ENCODE measurements at places on chromosomes 16 and 17. TPM values are rescaled to one million over a fixed set of nuclear protein-coding genes. Genes with fewer than 3 reads are reported as not detected.

DNA sequence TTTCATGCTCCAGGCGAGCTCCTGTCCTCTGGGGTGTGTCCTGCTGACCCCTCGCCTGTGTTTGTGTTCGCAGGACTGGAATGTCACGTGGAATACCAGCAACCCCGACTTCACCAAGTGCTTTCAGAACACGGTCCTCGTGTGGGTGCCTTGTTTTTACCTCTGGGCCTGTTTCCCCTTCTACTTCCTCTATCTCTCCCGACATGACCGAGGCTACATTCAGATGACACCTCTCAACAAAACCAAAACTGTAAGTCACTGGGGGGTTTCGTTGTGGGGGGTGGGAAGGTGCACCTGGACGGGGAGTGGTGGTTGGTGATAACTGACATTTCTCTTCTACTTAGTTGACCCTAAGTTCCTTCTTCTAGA is 58.3 kb downstream of the ABCC1 start:
- H3K4me3 ChIP-seq: no peak overlapping the region
- H3K4me1 ChIP-seq: peaks cover 24% of the 10 kb centered on the region
- DNase-seq: no peak
- H3K27me3 ChIP-seq: no peaks in the 10 kb centered on the region

DNA sequence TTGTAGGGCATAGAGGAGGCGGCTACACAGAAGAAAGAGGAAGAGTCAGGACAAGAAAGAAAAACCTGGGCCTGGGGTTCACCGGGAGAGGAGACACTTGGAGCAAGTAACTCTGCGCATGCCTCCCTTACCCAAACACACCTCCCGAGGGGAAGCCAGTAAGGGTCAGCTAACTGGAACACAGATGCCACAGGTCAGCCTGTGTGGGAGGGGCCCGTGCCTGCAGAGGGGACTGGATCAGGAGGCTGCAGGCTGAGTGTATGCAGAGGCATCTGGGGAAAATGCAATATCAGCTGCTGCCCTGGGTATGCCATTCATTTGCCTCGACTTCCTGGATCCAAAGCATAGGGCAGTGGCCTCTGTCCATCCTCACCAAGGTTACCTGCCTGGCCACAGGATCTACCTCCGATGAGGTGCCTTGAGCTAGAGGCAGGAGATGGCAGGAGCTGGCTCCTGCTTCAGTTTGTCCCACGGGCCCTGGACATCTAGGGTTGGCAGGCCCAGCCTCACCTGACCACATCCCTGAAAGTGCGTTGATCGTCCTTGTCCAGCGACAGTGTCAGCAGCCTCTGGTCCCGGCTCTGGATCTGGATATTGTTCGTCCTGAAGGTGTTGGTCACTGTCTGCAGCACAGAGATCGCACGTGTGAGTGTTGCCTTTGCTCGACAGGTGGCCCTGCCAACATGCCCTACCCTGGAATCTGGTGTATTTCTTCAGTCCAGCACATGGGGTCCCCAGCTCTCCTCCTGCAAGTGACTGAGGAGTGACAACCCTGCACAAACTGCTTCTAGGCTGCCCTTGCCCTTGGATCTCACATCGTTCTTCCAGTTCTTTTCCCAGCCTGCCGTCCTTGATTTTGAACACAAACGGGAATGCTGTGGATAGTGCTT is 4.6 kb upstream of the MFSD6L start:
- DNase-seq: no peak
- no peaks in the 10 kb centered on the region for H3K36me3 ChIP-seq
- H3K27ac ChIP-seq: no peak overlapping the region
- no peaks in the 10 kb centered on the region for H3K4me1 ChIP-seq

- DNase-seq: no peak
- H3K36me3 ChIP-seq: no peaks in the 10 kb centered on the region
- H3K4me3 ChIP-seq: no peak overlapping the region
- H3K27me3 ChIP-seq: no peaks in the 10 kb centered on the region
- no peak overlapping the region for H3K27ac ChIP-seq
Measured at GRCh38 chr16:78584213-78584860, 484.9 kb downstream of the WWOX start.

DNA sequence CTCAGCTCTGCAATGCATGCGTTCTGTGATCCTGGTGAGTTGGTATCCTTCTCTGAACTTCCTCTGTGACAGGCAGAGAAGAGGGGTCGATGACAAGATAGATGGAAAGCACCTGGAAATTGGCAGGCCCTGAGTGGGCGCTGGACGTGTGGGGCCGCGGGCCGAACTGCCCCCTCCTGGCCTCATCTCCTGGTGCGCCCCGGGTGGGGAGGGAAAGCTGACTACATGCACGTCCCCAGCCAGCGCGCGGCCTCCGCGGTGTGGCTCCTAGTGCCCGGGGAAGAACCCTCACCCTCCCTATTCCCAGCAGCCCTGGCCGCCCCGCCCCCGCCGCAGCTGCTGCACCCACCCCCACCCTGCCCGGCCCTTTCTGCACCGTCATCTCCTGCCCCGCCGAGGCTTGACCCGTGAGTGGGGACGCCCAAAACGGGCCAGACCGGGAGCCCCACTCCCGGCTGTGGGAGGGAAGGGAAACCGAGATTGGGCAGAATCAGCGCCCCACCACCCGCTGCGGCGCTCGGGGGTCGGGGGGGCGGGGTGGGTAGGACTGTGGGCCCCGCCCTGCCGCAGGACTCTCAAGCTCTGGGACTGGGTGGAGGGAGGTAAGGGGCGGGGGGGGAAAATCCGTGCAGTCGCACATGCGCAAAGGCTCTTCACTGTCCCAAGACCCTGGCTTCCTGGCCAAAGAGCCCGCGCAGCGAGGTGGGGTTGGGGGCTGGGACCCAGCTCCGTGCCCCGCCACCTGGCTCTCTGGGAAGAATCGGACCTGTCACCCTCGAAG is at the start of gene NOL3:
NOL3 (plus strand) TSS at position 371 of the 781 bp plus-strand sequence.
- H3K27ac ChIP-seq: peak within 1 kb of the TSS; percentile 91
- peak within 1 kb of the TSS; percentile 64 for H3K4me3 ChIP-seq
- peaks cover 20% of the 10 kb centered on the region for H3K4me1 ChIP-seq
- no peaks in the 10 kb centered on the region for H3K36me3 ChIP-seq
- peak; percentile 93 for DNase-seq
- H3K27me3 ChIP-seq: no peaks in the 10 kb centered on the region

GRCh38 chr17:38485146-38485468 is 56.8 kb downstream of the ARHGAP23 start:
- H3K4me3 ChIP-seq: no peak overlapping the region
- no peak for DNase-seq
- no peaks in the 10 kb centered on the region for H3K27me3 ChIP-seq

DNA sequence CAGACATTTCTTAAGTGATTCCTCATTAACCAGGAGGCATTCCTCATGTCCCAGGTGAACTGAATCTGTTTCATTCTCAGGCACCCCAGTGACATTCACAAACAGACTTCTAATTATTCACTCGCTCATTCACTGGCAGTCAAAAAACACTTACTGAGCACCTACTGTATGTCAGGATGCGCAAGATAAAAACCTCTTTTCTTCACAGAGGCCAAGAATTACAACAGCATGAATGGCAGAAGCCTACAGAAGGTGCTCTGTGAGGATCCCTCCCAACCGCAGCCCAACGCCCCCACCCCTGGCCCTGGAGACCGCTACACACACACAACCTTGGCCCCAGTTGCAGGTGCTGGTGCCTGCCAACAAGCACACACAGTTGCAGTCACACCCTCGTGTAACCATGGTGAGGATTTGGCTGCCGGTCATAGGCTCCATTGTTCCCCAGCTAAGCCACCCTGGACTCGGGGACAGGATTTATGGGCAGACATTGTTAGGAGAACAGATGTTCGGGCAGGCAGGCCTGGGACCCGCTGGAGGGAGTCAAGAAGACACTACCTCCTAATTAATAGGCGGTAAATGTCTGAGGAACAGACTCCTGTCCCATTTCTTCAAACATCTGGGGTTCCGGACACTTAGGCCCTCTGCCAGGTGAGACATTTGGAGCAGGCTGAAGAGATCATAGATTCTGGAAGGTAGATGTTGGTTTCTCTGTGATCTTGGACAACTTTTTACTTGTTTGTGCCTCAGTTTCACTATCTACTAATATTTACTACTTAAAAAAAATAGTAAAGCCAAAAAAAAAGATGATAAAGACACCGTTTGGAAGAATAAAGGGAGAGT is 43.2 kb downstream of the CUEDC1 start:
- DNase-seq: peak; percentile 41
- H3K4me1 ChIP-seq: peaks cover 46% of the 10 kb centered on the region
- H3K27ac ChIP-seq: no peak overlapping the region
- no peak overlapping the region for H3K4me3 ChIP-seq
- no peaks in the 10 kb centered on the region for H3K36me3 ChIP-seq

DNA sequence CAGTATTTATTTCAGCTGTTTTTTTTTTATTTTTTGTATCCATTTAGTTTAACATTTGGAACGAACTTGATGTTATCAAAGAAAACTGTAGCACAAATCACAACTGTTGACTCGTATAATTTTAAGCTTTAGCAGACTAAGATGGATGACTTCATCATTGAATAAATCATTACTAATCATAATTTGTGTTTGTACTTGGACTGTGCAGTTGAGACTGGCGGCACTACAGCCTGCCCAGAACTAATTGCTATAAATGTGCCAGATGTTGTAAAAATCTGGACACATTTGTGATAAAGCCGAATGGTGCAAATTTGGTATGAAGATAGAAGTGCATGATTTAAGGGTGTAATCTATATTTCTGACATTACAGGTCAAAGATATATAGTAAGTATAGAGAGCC is 897.7 kb upstream of the CDH8 start:
- DNase-seq: no peak
- no peaks in the 10 kb centered on the region for H3K36me3 ChIP-seq
- H3K27me3 ChIP-seq: no peaks in the 10 kb centered on the region
- H3K4me3 ChIP-seq: no peak overlapping the region
- H3K27ac ChIP-seq: no peak overlapping the region
- no peaks in the 10 kb centered on the region for H3K4me1 ChIP-seq

Gene SECTM1
- 49.5 TPM for total RNA-seq

Gene ZNF207
- total RNA-seq: 94.2 TPM

Gene CA5A
- total RNA-seq: not detected

Gene PARD6A
- total RNA-seq: 8.4 TPM

Gene PGP
- 21.5 TPM for total RNA-seq

Gene AOC2
- not detected for total RNA-seq

Gene TNP2
- not detected for total RNA-seq

Gene RNU2-1
- not detected for total RNA-seq

All from ascending aorta (tissue), 2 donors.